ENCODE measurements at places on chromosomes 7 and 10.

DNA sequence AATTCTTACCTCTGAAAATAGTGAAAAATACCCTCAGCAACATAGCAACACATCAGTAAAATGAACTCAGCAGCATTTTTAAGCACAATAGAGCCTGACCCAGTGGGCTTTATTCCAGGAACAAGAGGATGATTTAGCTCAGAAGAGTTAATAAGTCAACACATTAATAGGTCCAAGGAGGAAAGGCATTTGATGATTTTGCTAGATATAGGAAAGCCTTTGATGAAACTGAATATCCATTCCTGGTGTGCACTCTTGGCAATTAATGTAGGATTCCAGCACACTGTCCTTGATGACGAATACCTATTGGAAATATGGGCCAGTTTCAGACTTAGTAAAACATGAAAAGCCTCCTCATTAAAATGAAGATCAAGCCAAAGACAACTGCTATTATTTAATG, 42.5 kb downstream of the RASGEF1A start:
- DNase-seq = no peak

DNA sequence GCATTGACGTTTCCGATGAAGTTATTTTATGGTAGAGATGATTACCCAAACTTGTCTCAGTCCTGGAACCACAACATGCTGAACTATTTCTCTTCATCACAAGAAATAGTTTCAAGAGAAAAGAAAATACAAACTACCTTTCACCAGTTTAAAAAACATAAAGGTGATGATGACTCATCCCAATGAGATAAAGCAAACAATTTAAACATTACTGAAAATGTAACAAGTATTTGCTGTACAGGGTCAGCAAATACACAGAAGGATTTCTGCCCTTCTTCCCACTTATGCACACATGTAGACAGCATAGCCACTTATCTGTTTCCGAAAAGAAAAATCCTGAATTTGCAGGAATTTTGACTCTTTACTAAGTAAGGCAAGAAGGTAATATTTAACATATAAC, 50.8 kb downstream of the RHOBTB1 start:
- DNase-seq = no peak

- DNase-seq = no peak
Observed at GRCh38 chr7:134931487-134931886, 54.8 kb upstream of the AGBL3 start.

- no peak for DNase-seq
Observed at GRCh38 chr7:151948039-151948438, 8.2 kb upstream of the GALNTL5 start.

DNA sequence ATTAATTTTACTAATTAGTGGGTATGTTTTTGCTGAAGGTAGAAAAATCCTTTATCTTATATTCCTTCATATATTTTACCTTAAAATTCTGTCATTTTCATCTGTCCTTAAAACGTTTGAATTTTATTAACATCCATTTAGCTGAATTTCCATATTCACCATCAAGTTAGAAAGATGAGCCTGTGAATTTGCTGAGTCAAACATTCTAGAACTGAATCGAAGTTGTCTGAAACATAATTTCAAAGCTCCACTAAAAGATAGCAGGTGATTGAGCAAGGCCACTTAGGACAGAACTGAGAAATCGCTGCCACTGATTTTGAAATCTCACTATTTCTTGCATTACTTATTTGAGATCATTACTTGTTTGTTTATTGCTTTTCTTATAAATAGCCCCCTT, 17.5 kb downstream of the HGF start:
- DNase-seq = no peak

GRCh38 chr10:77862595-77862994, 64.0 kb downstream of the DLG5 start:
- no peak for DNase-seq

DNA sequence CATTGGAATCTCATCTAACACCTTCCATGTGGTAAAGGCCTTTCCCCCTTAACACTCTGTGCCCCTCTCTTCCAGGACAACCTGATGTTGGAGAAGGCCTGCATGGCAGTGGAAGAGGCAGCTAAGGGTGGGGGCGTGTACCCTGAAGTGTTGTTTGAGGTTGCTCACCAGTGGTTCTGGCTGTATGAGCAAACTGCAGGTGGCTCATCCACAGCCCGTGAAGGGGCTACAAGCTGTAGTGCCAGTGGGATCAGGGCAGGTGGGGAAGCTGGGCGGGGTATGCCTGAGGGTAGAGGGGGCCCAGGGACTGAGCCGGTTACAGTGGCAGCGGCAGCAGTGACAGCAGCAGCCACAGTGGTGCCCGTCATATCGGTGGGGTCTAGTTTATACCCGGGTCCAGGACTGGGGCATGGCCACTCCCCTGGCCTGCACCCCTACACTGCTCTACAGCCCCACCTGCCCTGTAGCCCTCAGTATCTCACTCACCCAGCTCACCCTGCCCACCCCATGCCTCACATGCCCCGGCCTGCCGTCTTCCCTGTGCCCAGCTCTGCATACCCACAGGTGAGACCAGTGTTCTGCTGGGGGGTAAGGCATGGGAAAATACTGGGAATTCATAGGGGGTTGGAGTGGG, 12.4 kb downstream of the NDST2 start:
- DNase-seq = no peak

DNA sequence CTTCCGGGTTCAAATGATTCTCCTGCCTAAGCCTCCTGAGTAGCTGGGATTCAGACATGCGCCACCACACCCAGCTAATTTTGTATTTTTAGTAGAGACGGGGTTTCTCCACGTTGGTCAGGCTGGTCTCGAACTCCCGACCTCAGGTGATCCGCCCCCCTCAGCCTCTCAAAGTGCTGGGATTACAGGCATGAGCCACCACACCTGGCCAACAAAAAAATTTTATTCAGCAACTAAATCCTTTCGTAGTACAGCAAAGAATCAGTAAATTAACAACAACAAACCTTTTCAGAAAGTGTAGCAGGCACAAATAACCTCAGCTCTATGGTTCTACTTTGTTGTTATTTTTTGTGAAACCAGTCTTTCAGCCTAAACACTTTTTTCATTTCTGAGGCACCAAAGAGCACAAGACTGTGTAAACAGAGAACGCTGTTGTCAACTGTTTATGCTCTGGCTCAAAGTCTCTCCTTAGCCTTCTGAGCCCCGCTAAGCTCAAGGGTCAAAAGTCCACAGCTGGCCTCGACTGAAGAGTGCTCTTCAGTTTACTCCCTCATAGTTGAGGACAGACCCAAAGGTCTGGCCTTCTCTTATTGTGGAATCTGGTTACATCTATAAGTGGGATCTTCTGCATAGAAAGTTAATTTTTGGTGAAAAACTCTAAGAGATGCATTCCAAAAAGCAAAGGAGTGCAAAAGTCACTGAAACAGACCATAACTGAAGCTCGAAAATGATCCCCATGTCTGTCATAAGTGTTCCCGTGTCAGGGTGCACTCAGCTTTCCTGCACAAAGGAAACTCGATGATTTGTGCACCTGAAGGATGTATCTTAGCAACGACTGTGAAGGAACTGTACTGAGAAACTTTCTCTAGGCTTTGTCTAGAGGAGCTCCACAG, 24.6 kb upstream of the DDX50 start:
- no peak for DNase-seq

GRCh38 chr10:24215603-24216002, 6.7 kb downstream of the KIAA1217 start:
- no peak for DNase-seq

Measured in COLO829 (cell line).